ENCODE measurements at places on chromosomes 7 and 10. TPM values are rescaled to one million over a fixed set of nuclear protein-coding genes. Genes with fewer than 3 reads are reported as not detected.

PLPP4 gene
- 31.1 TPM for total RNA-seq

TAC1 gene
- total RNA-seq: not detected

DNA sequence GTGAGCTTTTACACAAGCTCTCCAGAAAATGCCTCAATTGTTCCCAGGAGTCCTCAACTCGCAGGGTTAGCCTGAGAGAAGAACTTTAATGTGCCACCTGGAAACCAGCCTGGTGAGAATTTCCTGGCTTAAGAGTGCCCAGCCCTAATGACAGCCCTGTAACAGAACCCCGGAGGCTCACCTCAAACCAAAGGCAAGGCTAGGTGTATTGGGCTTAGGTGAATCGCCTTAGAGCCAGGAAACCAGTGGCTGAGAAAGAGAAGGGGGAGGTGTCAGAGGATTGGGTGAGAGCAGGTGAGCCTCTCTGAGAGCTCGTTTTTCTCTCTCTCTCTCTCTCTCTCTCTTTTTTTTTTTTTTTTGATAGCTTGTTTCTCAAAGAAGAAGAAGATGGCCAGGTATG lies 7.3 kb downstream of the OCM2 start:
- DNase-seq: no peak

EVX1 gene
- total RNA-seq: not detected

DNA sequence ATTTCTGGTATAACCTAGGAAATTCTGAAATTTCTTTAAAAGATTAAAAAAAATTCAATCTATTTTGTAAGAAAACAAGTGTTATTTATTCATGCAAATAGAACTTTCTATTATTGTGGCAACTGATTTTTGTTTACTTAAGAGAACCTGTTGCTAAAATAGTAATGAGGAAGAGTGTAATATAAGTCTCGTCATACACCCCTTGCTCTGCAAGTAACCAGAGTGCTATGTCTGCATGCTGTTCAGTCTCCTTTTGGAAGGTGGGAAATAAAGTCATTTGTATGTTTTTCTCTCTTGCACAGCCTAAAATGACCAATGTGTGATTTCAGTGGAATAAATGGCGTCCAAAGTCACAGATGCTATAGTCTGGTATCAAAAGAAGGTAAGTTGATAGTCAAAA lies 41.3 kb downstream of the PHTF2 start:
- DNase-seq: no peak

- DNase-seq: no peak
Observed at GRCh38 chr7:1359051-1359400, 100.2 kb downstream of the MICALL2 start.

DNA sequence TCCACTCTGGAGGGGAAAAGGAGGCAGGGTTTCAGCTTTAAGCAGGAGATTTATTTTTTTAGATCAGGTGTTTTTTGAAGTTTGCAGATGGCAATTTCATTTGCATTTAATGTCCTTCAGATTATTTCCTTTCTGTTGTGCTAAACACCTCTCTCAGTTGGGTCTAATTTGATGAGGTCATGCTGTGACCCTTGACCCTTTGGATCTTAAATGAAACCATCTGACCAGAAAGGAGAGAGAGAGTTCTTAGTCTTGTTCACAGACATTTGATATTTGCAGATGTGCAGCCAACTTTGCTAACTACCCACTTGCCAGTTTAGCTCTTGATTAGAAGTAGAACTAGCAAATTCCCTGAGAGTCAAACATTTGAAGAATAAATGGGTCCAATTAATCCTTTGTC lies 101.5 kb upstream of the RAB11FIP2 start:
- DNase-seq: no peak

UBE2D4 gene
- 14.7 TPM for total RNA-seq

DNA sequence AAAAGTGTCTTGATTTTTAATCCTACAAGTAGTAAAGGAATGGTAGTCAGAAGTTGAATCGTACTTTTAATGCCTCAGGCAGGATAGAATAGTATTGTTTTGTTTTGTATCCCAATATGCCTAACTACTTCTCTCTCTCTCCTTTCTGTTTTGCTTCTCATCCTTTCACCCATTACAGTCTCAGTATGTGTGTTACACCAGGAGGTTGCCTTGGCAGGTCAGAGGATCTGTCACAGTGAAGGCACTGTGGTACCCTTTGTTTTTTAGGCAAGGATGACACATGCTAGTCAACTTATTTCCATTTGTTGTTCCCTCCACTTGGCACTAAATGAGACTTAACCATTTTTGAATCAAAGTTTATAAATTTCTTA lies 94.4 kb downstream of the MAPK8 start:
- no peak for DNase-seq

TMEM176A gene
- total RNA-seq: not detected

RBM20 gene
- not detected for total RNA-seq

TAS2R5 gene
- total RNA-seq: 0.21 TPM

LGI1 gene
- total RNA-seq: not detected

- DNase-seq: no peak
Observed at GRCh38 chr7:16098585-16099179, 322.7 kb downstream of the CRPPA start.

- no peak for DNase-seq
Observed at GRCh38 chr7:135913404-135913803, 63.8 kb downstream of the MTPN start.

- DNase-seq: peak; percentile 22
Observed at GRCh38 chr7:120023494-120024167, 249.3 kb upstream of the KCND2 start.

DNA sequence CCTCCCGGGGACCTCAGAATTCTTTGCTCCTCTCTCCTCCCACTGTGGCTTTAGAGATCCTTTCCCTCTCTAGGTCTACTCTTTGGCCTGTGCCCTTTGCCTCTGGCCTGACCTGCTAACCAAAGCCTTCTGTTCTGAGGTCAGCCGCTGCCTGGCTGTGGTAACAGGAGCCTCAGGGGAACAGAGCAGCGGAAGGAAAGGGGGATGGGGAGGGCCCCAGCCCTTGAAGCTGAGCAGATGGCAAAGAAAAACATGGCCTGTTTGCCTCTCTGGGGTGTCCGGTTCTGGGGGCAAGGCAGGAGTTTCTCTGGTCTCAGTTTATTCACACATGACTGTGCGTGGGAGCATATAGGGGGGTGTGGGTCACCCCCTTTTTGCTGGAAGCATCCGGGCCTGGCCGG lies 28.2 kb downstream of the COL26A1 start:
- DNase-seq: no peak

- peak; percentile 46 for DNase-seq
Observed at GRCh38 chr7:105975770-105976417, 12.8 kb downstream of the CDHR3 start.

GRCh38 chr10:47326306-47326926 lies 4.2 kb downstream of the GDF2 start:
- no peak for DNase-seq

FAM20C gene
- total RNA-seq: 23.8 TPM

Measured in HFFc6 (cell line).